ENCODE measurements at places on chromosomes 1 and 21.
A peak's percentile ranks its signal among the peaks of the same experiment; 100 is the strongest.

- DNase-seq: no peak
These were observed 74.8 kb upstream of the ECE1 start for GRCh38 chr1:21365036-21365435.

DNA sequence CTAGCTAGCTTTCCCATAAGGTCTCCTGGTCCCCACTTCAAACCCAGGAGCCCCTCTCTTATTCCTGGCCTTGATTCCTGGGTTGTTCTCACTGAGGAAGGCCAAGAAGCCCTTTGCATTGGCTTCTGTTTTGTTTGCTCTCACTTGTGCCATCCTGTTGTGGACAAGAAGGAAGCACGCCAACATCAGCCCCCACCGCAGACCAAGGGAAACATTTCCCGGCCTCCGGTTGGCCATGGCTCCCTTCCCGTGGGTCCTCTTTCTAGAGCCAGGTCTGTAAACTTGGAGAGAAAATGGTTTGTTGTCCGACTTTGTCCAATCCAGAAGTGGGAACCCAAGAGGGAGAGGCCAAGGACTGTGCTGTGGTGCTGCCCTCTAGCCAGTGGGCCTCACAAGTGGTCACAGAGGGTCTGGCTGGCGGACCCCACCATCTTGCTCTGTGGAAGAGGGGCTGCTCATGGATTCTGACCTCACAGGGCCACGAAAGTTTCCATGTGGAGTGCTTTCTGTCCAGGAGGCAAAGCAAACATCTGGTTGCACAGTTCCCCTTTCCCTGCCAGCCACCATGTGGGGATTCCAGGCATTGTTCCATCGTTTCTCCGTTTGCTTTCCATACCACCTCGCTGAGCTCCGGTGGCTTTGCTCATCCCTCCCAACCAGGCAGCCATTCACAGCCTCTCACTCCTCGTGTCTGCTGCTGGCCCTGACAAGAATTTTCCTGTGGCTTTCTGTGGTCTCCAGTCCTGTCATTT lies 18.9 kb upstream of the TENT5C start:
- no peak for DNase-seq

- peak; percentile 12 for DNase-seq
These were observed 1.2 kb downstream of the ITPKB start for GRCh38 chr1:226737819-226738420.

DNA sequence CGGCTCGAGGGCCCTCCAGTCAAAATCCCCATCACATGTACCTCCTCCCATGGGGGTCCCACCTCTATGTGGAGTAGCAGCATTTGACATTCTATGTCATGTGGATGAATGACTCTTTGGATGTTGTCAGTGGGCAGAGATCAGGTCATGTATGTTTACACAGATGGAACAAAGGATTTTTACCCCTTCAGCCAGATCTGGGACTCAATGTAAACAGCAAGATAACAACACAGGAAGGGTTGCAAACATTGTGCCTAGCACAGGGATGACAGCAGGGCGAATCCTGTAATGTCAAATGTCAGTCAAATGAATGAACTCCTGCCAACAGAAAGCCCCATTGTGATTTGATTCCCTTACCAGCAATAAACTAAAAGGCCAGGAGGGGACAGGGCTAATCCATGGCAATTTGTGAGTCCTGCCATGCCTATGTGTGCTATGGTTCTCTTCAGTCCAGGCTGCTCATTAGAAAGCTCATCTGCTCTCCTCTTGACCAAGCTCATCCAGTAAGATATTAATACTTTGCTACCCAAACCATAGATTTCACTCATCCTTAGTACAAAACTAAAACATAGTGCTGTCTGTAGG lies 60.3 kb downstream of the PGBD5 start:
- no peak for DNase-seq

GRCh38 chr1:169340882-169341281 lies 26.7 kb downstream of the NME7 start:
- DNase-seq: no peak

- no peak for DNase-seq
These were observed 68.6 kb upstream of the COG2 start for GRCh38 chr1:230573658-230574057.

- no peak for DNase-seq
These were observed 7.5 kb downstream of the MRAP start for GRCh38 chr21:32306021-32306780.

GRCh38 chr1:8096105-8097011 lies 70.2 kb upstream of the ERRFI1 start:
- DNase-seq: no peak

DNA sequence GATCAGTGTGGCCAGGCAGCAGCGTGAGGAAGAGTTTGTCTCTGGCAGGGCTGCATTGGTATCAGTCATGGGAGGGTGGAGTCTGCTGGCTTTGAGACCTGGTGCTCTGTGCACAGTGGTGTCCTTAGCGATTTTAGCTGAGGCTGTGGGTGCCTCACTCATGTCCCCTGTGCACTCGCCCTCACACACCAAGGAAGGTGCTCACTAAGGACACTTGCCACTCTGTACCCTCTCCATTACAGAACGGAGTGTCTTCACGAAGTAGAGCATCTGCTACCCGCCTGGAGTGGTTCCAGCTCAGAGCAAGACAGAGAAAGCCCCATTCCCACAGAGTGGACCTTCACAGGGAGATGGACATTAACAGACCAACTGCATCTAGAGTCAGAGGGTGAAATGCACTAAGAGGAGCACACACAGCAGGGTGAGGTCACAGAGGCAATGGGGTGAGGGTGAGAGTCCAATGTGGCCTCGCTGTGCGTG lies 117.9 kb downstream of the MATN1 start:
- DNase-seq: no peak

GRCh38 chr1:93301131-93301530 lies 44.6 kb upstream of the DR1 start:
- no peak for DNase-seq

- peak; percentile 40 for DNase-seq
These were observed 11.7 kb upstream of the S100A11 start for GRCh38 chr1:152048416-152049009.

GRCh38 chr1:242162140-242162539 lies 163.2 kb upstream of the MAP1LC3C start:
- DNase-seq: no peak

GRCh38 chr1:224498574-224499170 lies 64.1 kb upstream of the WDR26 start:
- no peak for DNase-seq

GRCh38 chr1:247966532-247967204 lies 1.6 kb downstream of the OR2AK2 start:
- no peak for DNase-seq

- DNase-seq: no peak
These were observed 24.8 kb upstream of the AVPR1B start for GRCh38 chr1:206142011-206142410.

DNA sequence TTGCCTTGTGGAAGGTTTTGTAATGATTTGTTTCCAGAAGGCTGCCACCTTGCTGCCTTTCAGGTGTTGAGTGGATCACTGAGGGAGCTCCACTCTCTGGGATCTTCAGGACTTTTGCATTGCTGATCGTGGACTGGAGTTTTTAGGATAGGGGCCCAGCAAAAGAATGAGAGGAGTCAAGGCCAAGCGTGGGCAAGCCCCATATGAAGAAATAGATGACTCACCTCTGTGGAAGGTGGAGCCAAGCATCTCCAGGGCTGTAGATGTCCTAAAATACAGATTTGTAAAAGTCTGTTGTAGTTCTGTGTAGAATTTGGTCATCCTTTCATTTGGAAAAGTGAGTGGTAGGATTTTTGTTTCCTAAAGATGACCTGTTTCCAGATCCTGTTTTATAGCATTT lies 67.0 kb downstream of the ST3GAL3 start:
- no peak for DNase-seq

DNA sequence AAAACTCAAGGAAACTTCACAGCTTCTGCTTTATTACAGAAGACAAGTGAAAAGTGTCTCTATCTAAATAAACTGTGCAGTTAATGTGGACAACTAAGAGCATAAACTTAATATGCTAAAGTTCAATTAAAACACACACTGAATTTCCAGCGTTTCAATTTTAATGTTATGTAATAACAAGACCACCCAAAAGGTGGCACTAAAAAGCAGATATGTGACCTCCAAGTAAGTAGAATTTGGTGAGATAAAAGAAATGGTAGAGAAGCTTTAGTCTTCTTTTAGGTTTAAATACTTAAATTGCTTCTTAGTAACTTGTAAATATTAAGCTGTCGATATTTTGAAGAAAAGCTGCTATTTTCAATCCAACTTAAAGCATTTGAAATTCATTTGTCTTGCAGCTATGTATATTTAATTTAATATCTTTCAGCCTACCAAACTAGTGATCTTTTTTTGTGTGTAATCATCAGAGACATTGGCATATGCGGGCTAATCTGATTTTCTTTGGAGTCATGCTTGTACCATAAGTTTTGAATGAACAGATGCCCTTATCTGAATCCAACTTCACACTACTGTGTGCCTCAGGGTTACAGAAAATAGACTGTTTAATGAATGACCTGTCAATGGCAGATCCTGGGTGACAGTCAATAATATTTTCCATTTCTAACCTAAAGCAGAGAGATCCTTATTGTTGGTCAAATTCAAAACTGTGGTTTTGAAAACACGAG lies 36.5 kb upstream of the ADAMTS1 start:
- no peak for DNase-seq

- DNase-seq: no peak
These were observed 68.4 kb downstream of the ARHGEF10L start for GRCh38 chr1:17607644-17608581.

DNA sequence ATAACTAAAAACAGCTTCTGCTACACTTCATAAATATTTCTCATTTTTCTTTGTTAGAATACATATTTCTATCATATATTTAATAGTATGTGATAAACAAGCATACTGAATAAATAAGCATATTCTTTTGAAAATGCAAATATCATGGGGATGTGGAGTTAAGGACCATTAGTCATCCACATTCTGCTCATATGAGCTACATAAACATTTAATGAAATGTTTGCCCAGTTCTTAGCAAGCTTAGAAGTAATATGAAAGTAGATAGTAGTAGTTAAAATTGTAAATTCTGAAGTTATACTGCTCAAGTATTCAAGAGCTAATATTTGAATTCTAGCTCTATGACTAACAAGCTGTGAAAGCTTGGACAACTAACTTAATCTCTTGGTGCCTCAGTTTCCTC lies 10.1 kb upstream of the GORAB start:
- DNase-seq: no peak

GRCh38 chr1:161046605-161047228 lies 940 bp upstream of the USF1 start:
- DNase-seq: no peak

GRCh38 chr1:204211046-204211445 lies 2.7 kb downstream of the GOLT1A start:
- DNase-seq: no peak

- DNase-seq: no peak
These were observed 247.0 kb downstream of the RERE start for GRCh38 chr1:8570465-8570864.

DNA sequence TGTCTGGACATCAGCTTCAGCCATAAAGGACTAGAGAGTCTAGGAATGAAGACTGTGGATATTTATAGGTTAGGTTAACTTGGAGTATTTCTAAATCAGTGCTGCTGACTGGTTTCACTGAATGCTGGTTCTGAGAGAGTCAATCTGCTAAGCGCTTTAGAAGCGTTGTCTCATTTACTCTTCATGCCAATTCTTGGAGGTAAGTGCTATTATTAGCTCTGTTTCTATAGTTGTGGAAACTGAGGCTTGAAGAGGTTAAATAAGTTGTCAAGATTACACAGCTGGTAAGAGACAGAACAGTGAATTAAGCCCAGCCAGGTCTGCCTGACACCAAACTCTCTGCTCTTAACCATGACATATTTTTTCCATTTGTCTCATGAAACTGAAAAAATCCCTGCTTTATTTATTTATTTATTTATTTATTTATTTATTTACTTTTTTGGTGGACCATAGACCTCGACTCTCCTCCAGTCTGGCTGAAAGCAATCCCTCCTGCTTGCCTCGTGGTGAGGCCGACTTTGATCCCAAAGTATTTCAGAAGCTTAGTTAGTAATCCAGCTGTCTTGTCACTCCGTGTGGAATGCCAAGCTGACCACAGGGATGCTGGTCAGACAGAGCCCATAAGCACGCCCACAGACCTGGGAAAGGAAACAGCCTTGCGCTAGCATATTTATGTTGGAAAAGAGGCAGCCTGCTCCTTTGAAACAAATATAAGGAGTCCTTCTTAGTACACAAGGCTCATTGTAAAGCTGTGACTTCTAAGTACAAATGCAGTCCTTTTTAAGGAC lies 16.9 kb downstream of the NTMT2 start:
- DNase-seq: no peak

Data from activated T-helper 1 cell treated with anti-CD3 and anti-CD28 coated beads, Interleukin-2, amount 50 U/mL, for 16 hours (primary cell).